NCI-H1436 treated with DMSO at 0.1 percent for 48 hours (cell line): ENCODE measurements at places on chromosomes 11 and 22.

DNA sequence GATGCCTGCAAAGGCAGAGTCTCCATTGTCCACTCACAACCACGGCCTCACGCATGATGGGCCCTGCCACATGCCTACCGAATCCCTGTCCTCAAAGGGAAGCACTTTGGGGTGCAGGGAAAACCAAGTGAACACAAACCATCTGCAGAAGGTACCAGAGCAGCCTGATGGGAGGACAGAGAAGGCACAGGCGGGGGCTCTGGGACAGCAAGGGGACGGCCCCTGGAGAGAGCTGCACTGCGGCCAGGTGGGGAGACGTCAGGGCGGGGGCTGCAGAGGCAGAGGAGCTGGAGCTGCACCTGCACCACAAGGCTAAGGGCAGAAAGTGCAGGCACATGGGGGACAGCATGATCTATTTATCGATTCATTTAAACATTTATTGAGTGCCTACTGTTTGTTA, 1056.0 kb downstream of the TBC1D22A start:
- DNase-seq: no peak

DNA sequence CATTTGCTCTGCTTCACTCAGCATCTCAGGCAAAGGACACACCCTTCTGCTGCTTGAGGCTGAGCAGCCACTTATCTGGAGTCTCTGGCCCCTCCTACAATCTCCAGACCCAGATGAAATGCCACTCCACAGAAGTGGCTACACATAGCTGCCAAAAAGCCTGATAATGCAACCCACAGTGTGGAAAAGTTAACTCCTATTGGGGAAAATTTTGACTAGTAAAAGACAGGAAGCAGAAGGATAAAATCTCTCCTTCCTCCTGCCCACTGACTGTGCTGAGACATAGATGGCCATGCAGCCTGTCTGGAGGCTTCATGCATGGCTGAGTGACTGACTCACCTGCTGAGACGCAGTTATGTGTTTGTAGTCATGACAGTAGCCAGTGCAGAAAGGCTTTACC, 92.3 kb upstream of the TEAD1 start:
- DNase-seq: no peak

GRCh38 chr22:29463629-29464028, 16.4 kb upstream of the NEFH start:
- DNase-seq: no peak

- no peak for DNase-seq
Observed at GRCh38 chr11:770642-771616, 6.4 kb downstream of the GATD1 start.

DNA sequence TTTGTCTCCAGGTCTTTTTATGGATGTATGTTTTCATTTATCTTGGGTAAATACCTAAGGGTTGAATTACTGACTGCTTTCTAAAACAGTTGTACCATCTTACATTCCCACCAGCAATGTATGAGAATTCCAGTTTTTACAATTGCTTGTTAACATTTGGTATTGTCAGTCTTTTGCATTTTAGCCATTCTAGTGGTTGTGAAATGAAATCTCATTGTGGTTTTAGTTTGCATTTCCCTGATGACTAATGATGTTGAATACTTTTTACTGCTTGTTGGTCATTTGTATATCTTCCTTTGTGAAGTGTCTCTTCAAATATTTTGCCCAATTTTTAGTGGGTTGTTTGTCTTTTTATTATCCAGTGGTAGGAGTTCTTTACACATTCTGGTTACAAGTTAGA, 92.8 kb downstream of the ARFGAP2 start:
- DNase-seq: no peak

GRCh38 chr11:104259121-104259610, 95.2 kb upstream of the PDGFD start:
- no peak for DNase-seq

GRCh38 chr11:66789097-66789890, 53.9 kb upstream of the RCE1 start:
- no peak for DNase-seq

DNA sequence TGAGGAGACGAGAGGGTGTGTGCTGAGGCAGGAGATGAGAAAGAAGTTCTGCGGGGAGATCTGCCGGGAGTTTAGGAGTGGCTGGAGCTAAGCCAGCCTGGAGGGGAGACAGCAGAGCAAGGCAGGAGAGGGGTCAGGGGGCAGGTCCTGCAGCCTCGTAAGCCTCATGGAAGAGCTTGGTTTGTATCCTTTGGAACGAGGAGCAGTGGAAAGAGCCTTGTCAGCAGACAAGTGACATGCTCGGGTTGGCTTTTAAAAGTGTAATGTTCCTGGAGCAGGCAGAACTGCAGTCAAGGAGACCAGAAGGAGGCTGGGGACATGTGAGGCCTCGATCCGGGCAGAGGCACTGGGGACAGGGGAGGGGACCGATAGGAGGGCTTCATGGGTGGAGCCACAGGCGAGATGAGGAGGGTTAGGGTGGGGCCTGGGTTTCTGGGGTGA, 21.4 kb upstream of the TUB start:
- no peak for DNase-seq

- no peak for DNase-seq
Observed at GRCh38 chr11:22786475-22786874, 43.1 kb downstream of the SVIP start.

DNA sequence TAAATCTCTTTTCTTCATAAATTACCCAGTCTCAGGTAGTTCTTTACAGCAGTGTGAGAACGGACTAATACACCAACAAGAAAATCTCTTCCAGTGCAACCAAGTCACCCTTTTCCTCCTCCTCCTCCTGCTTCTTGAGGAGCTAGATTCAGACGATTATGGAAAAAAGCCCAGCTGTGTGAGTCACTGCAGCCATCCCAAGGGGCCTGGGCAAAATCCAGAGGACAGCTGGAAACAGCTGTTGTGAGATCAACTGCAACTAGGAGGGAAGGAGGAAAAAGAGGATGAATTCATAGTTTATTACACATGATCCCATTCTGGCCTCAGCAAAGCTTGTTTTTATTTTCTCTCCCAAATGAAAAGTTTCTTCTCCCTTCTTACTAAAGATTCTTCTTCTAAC, 32.9 kb downstream of the RBFOX2 start:
- DNase-seq: no peak

DNA sequence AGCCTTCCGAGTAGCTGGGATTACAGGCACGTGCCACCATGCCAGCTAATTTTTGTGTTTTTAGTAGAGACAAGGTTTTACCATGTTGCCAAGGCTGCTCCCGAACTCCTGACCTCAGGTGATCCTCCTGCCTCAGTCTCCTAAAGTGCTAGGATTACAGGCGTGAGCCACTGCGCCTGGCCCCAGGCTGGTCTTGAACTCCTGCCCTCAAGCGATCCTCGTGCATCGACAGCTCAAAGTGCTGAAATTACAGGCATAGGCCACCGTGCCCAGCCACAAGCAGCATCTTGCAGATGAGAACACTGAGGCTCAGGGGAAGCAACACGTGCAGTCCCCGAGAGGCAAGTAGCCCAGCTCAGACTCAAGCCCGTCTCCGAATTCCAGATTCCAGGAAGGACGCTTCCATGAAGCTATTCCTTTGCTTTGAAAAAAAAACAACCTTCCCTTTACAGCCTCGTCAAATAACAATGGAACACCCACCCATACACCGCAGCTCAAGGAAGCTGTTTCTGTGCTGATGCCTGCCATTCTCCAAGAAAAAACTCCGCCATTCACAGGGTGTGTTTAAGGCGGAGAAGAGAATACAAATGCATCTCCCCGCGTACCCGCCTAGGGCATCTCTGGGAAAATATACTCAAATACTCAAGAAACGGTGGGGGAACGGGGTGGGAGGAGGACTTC, 34.5 kb upstream of the PDGFB start:
- DNase-seq: no peak

DNA sequence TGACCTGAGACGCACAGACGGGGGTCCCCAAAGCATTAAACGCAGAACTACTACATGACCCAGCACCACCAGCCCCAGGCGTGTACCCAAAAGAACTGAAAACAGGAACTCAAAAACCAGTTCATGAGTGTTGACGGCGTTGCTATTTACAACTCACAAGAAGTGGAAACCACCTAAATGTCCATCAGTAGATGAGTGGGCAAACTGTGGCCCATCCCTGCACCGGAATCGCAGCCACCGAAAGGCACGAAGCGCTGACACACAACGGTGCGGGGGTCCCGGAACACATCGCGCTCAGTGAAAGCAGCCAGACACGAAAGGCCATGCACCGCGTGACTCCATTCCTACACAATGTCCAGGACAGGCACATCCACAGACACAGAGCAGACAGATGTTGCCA, 79.2 kb downstream of the TRMU start:
- no peak for DNase-seq

DNA sequence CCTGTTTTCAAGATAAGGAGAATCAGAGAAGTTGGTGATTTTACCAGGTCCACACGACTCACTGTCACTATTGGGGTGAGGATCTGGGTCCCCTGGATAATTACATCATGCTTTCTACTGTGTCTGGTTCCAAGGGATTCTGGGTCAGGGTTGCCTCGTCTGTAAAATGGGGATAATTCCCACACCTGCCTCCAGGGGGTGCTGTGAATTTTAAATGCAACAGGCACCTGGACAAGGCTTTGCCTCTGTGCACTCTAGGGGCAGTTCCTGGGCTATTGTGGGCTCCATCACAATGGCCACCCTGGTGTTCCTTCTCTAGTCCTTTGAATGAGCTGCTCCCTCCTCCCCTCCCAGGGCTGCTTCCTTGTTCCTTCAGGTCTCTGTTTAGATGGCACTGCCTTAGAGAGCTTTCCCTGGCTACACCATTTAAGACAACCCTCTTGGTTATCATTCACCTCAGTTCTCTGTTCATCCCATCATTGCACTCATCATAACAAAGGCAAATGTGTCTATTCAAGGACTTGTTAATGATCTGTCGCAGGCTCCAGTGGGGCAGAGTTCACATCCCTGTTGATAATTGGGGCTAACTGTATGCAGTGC, 178.6 kb downstream of the MIAT start:
- DNase-seq: no peak

DNA sequence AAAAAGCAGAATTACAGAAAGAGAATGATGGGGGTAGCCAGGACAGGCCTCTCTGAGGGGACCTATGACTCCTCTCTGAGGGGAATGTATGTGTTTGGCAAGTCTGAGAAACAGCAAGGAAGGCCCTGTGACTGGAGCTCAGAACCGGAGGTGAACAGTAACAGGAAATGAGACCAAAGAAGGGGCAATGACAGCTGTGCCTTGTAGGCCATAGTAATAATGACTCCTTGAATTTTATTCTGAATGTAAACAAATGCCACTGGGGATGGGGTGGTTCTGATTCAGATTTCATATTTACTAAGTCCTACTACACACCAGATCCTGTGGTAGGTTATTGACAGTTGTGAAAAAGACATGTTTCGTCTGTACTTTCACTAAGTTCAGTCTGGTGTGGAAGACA, 52.8 kb upstream of the APOA1 start:
- DNase-seq: no peak

DNA sequence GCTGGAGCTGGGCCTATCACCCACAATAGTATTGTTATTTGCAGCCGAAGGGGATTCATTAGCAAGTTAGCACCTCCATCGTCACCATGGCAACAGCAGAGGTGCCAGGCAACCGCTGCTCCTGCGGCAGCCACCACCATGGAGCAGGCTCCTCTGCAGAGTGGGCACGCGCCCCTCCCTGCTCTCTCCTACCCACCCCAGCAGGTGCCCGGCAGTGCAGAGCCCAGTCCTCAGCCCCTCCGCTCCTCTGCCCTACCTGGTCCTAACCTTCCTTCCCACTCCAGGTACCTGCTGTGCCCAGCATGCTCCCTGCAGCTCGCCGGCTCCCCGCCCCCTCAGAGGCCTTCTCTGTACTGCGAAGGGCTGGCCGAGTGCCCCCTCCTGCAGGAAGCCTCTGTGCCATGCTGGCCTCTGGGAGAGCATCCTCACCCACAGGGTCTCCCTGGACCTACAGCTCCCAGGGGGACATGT, 3.6 kb downstream of the DUSP8 start:
- DNase-seq: no peak

- no peak for DNase-seq
Observed at GRCh38 chr22:42734406-42734805, 13.7 kb upstream of the A4GALT start.

DNA sequence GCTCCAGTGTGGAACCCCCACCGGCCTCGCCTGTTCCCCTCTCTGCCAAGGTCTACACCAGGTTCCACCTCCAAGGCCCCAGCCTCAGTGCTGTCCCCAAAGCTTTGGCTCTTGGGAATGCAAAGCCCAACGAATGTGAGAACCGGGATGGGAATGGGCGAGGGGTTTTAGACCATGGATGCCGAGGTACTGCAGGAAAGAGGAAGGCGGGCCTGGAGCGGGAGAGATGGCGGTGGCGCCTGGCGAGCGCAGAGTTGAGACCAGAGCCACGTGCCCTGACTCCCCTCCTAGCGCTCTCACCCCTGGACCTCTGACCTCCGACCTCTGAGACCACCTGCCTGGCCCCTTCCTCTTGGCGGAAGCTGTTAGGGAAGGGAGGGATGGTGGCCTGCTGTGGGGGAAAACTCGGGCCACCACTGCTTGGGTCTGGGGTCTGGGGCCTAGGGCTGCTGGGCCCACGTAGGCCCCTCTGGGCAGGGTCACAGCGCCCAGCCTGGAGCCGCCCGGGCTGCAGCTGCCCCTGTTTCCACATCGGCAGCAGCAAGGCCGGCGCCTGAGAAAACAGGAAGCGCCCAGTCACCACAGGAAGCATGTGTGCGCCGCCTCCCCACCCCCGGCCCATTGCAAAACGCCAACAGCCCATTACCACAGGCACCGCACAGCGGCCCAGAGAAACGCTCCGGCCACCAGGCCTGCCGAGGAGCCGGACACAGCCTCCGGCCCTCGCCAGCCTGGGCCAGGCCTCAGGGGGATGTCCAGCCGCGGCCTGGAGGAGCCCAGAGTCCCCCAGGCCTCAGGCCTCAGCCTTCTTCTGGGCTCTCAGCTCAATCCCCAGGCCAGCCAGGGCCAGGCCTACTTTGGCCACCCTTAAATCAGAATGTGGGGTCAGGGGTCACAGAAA, 13.8 kb upstream of the SLC39A13 start:
- DNase-seq: no peak

DNA sequence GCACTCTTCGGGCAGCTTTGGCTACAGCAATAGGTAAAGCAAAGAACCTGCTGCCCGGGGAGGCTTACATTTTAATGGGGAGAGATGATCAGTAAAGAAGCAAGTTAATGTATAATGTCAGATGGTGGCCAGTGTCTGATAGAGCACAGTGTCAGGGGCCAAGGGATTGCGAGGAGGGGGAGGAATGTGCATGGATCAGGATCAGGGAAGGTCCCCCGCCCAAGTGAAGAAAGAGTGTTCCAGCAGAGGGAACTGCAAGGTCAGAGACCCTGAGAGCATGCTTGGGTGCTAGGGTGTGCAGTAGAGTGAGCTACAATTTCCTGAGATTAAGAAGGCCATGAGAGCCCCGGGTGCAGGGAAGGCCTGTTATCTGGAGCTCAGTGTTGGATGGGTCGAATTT, 39.7 kb downstream of the TIMP3 start:
- DNase-seq: no peak
